GM12878 (cell line): ENCODE measurements at places on chromosomes 7 and 10. TPM values are rescaled to one million over a fixed set of nuclear protein-coding genes. Genes with fewer than 3 reads are reported as not detected.

- no peak for DNase-seq
Measured at GRCh38 chr7:36896956-36897590, 172.8 kb upstream of the AOAH start.

The TFPI2 gene
- polyA plus RNA-seq = 0.36 and 0.52 TPM in 2 replicates

The SPDYE2 gene
- 2.7 and 4.4 TPM in 2 replicates for polyA plus RNA-seq

The SFTPA1 gene
- not detected in 2 replicates for polyA plus RNA-seq
